ENCODE measurements at places on chromosomes 12 and 14.

- peak; percentile 39 for DNase-seq
Observed at GRCh38 chr14:104977681-104978653, at the start of gene AHNAK2. Gene AHNAK2, minus strand, starts transcription at chr14:104978374. Its CDS starts 137 bp downstream, at chr14:104978237.

DNA sequence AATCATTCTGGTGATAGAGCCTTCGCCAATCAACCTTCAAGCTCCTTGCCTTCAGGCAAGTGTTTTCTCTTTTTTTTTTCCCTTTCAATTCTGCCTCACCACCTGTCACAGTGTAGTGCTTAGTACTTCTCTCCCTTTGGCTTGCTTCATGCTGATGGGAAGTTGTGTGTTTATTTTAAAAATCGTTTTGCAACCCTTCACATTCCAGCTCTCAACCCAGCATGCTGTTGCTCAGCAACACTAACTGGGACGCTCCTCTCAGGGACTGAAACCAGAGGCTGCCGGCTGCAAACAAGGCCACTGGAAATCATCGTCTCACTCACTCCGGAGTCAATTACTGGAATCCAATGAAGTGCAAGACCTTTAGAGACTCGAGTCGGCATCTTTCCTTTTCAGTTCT is 342.7 kb downstream of the PRKD1 start:
- no peak for DNase-seq

DNA sequence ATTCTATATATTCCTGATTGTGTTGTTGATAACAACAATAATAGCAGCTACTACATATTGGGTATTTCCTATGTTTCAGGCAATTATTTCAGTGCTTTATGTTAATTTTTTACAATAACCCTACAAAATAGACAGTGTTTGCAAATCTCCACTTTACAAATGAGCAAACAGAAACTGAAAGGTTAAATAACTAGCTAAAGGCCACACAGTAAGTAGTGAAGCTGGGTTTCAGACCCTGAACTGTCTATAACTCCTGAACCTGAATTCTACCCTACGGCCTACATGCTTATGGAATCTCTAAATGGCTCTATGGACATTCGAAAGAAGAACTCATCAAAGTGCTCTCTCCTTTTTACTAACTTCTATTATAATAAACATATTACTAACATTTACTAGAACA is 19.7 kb upstream of the NUDT4 start:
- DNase-seq, result no peak

- DNase-seq, result no peak
Observed at GRCh38 chr14:91348845-91349465, 68.7 kb downstream of the CCDC88C start.

GRCh38 chr12:93149229-93149628 is 220.1 kb upstream of the EEA1 start:
- no peak for DNase-seq

DNA sequence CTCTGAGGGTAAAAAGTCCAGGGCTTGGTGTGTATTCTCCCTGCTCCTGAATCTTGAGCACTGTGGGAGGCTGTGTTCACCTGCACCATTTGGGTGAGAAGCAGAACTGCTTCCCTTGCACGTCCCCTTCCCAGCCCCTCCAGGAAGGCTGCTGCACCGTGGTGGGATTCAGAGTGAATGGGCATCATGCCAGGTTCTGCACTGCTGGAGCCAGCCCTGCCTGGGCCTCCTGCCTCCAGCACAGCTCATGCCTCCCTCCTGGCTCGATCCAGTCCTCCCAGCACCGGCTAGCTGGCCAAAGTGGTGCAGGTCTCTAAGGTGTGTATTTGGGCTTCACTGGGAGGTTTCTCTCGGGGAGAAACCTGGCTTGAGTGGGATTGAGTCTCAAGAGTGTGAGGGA is 54.9 kb downstream of the ANKRD9 start:
- no peak for DNase-seq

All from stimulated activated CD8-positive, alpha-beta memory T cell treated with anti-CD3 and anti-CD28 coated beads, Interleukin-7, amount 100 ng/mL, for 48 hours (primary cell).